ENCODE measurements at places on chromosomes 5 and 9.

GRCh38 chr5:142353071-142353472 is 28.3 kb upstream of the SPRY4 start:
- DNase-seq, result no peak

- no peak for DNase-seq
These were observed 439.3 kb upstream of the ADAMTS16 start for GRCh38 chr5:4700871-4701270.

DNA sequence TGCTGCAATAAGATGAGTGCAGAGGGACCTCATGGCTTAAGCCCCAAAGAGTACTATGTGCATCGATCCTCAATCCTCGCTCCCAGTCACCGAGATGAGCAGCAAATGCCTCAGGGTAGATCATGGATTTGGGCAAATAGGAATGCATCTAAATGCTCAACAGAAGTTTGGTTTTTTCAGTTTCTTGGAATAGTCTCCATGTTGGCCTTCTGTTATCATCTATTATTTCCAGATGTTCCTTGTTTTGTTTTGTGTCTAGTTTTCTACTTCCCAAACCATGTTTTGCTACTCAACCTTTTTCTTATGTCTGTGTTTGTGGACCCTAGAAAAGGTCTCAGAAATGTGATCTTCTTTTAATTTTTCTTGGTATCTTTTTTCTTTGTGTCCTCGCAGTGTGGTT is 43.5 kb upstream of the RASGRF2 start:
- DNase-seq, result no peak

DNA sequence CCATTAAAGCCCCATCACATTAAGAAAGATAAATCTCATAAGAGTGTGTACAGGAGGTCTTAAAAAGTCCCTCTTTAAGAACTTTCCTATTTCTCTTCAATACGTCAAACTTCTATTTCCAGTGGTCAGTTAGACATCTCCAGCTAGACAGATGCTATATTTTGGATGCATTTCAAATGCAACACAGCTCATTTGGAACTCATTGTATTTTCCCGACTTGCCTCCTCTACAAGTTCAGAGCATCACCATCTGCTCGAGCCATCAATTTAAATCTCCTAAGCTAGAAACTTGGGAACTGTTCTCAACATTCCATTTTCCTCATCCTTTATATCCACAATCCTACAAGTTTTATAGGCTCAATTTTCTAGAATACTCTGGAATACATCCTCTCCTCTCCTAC is 3.2 kb upstream of the UHRF2 start:
- no peak for DNase-seq

DNA sequence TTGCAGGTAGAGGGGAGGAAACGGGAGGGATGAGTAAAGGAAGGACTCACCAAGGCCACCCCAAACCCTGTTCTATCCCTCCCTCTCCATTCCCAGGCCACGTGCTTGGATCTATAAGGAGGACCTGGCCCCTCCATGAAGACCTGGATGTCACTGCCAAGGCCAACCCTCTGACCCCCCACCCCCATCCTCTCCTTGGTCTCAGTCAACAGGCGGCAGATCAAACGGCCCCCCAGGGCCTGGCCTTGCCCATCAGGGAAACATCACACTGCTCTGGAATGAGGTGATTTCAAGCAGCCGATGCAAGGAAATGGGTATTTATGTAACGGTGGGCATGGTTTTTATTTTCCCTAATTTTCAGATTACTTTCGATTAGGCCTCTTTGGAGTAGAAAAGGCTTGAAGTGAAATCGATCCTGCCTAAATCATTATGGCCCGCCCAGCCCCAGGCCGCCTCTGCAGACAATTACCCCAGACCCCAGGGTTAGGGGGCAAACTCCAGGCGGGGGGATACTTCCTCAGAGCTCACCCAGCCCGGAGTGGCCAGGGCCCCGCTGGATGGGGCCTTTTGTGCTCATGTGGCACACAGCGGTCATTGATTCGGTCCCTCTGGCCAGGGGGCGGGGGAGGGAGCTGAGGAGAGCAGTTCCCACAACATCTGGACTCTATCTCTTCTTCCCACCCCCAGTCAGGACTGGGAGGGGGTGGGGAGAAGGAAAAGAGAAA is 125.3 kb downstream of the PHF2 start:
- DNase-seq, result no peak

DNA sequence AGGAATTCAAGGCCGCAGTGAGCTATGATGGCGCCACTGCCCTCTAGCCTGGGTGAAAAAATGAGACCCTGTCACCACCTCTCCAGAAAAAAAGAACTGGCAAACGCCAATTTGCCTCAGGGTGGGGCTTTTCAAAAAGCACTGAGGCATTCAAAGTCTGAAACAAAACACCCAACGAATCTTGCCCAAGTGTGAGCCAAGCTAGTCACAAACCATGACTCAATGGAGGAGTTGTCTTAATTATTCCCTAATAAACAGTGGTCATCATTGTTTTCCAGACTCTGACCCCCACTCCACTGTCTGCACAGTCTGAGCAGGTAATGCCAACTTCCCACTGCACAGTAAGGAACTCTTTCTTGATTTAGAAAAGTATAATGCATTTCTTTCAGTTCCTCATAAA is 16.8 kb downstream of the FRMD3 start:
- DNase-seq, result no peak

- no peak for DNase-seq
These were observed 2.4 kb downstream of the ACTL7A start for GRCh38 chr9:108864446-108864845.

DNA sequence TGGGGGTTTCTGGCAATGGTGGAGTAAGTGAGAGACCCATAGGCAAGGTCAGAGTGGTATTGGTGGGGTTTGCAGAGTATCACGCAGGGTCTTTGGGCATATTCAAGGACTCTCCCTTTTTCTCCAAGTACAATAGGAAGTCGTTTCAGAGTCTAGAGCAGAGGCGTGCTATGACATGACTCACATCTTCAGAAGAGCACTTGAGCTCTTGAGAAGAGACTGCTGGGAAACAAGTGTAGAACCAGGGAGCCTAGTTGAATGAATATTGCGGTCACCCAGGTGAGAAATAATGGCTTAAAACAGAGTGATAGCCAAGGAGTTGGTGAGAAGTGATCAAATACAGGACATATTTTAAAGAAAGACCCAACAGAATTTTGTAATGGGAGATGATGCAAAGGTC is 813.4 kb downstream of the TLE1 start:
- no peak for DNase-seq

DNA sequence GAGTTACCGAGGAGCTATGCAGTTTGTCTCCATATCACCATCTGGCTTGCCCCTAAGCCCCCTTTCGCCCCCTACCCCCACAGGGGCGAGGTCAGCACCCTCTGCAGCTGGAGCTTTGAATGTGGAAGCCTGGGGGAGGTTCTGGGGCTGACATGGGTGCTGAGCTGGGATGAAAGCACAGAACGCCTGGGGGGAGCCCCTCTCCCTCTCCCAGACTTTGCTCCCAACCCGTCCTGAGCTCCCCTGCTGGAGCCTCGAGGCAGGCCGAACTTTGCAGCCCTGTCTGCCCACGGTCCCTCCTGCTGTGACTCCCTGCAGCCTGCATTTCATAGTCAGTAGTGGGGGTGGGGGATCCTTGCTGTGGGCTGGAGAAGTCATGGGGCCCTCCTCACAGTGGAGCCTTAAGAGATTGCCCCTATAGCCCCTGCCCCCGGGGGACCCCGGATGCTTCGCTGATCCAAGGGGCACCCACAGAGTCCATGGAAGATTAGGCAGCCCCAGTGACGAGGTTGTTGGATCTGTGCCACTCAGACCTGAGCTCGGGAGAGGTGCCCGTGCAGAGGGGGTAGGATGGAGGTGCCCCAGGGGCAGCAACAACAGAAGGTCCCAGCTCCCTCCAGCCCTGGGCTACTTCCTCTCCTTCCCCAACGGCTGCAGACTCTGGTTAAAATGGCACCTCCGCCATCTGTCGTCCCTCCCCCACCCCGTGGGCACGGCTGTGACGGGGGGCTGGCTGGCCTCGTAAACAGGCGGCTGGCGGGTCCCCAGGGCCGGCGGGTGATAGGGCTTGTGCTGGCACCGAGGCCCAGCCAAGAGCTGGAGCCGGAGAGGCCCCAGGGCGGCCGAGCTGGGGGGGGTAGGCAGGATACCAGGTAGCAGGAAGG is 162.0 kb downstream of the C9orf50 start:
- DNase-seq, result peak; percentile 36

DNA sequence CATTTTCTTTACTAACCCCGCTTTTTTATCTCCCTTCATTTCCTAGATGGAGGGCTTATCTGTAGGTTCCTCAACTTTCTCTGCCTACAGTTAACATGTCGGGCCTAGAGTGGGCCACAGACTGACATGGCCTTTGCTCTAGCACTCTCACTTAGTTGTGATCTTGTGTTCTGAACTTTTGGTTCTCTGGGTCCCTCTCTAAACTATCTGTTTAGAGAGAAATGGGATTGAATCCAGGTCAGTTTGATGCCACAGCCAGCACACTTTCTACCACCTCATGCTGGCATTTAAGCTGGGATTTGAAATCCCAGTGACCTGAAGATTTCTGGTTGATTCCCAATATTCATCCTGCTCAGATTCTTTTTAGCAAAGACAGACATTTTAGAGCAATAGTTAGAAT is 388.5 kb upstream of the PAPPA start:
- no peak for DNase-seq

- no peak for DNase-seq
These were observed 509.1 kb downstream of the RAB3C start for GRCh38 chr5:59091965-59092364.

- DNase-seq, result no peak
These were observed 4.2 kb upstream of the PRSS3 start for GRCh38 chr9:33791117-33791516.

- no peak for DNase-seq
These were observed 157.7 kb upstream of the SLC24A2 start for GRCh38 chr9:19946441-19947109.

- DNase-seq, result no peak
These were observed 123.1 kb upstream of the PJA2 start for GRCh38 chr5:109532773-109533364.

- DNase-seq, result no peak
These were observed 1144.0 kb upstream of the NUDT12 start for GRCh38 chr5:104706600-104706999.

DNA sequence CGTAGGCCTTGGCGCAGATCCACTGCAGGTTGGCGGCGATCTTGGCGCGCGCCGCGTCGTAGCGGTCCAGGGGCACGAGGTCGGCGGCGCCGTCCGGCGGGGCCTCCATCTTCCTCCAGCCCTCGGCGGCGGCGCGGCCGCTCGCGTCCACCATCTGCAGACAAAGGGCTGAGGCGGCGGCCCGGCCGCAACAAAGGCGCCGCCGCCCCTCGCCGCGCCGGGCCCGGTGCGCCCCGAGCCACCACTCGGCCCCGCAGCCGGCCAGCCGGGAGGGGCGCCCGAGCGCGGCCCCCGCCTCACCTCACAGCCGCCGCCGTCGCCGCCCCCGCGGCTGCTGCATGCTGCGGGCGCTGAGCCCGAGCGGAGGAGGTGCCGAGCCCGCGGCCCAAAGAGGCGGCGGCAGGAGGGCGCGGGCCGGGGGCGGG is 328 bp downstream of the CAMSAP1 start:
- DNase-seq, result no peak

GRCh38 chr5:174872271-174872670 is 147.9 kb downstream of the MSX2 start:
- DNase-seq, result no peak
